Dorsolateral prefrontal cortex (tissue), 122 donors: ENCODE measurements at places on chromosomes 5 and 9.

GRCh38 chr5:172503925-172504700 is 49.8 kb upstream of the SH3PXD2B start:
- DNase-seq: no peak

DNA sequence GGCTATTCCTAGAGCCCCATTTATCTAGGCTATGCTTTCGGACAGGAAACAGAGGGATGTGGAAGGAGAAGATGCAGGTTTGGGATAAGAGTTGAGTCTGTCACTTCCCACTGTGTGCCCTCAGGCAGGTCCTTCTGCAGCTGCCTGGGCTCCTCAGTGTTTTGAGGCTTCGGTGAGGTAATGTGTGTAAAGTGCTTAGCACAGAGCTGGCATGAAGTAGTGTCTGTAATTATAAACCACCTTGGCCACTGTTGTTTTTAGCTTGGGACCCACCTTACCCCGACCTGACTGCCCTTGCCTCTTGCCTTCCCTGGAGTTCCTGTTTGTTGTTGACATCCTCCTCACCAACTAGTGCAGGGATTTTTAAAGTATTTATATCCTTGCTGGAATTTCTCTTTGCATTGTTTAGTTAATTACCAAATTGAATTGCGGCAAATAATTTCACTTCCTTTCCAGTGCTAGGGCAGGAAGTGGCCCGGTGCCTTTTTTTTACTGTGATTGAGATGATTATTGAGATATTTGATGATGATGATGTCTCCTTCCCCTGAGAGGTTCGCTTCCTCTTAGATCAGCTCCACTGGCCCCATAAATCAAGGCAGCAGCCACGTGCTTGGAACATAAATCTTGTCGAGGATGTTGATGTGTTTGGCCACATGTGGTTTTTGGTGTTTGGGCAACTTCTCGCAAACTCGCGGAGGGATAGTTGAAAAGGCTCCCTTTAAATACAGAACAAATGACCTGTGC is 38.3 kb upstream of the DAB2IP start:
- no peak for DNase-seq

- no peak for DNase-seq
These were observed 3.5 kb downstream of the PDLIM7 start for GRCh38 chr5:177493795-177494345.

DNA sequence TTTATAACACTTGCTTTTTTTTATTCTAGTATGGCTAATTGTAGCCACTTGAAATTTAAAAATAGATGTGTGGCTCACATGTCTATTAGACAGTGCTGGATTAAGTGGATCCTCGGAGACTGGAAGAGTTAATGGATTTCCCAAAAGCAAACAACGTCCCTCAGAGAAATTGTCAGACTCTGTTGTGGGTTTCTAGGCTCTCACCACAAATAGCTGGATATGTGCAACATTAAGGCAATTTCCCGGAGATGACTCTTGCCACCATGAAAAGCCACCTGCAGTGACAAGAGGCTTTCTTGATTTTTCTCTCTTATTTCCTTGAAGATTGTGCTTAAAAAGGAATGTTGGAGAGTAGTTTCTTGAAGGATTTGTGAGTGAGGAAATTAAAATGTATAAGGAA is 43.2 kb downstream of the TMEM167A start:
- DNase-seq: no peak

DNA sequence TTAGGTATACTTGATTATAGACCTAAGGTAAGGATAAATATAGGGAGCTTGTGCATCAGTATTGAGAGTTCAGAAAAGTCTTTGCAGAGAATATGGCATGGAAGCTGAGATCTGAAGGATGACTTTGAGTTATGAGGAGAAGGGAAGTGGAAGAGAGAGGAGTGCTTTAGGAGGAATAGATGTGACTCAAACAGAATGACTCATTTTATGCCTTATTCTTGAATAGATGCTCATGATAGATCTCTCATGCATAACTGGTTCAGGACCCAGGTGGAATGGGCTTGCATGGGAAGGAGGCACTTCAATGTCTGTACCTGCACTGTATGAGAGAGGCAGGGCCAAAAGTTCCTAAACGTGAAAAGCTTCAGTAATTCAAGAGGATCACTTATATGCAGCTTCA is 103.3 kb downstream of the CWC27 start:
- no peak for DNase-seq

- no peak for DNase-seq
These were observed 17.2 kb downstream of the FBXW11 start for GRCh38 chr5:171989276-171989675.

DNA sequence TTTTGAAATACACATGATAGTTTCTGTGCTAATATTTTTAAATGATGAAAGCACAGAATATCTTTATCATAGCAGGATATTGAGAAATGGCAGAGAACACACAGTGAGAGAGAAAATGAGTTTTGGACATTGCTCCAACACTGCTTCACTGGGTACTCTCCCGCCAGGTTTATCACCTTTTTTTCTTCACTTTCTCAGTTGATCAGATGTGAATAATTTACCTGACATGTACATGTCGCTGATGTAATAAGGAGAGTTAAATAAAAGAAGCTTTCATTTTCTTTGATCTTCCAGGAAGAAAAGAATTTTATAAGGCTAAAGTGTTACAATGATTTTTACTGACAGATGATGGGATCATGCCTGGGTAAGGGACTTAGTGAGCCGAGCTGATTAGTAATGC is 134.5 kb downstream of the ALDH1A1 start:
- DNase-seq: no peak

DNA sequence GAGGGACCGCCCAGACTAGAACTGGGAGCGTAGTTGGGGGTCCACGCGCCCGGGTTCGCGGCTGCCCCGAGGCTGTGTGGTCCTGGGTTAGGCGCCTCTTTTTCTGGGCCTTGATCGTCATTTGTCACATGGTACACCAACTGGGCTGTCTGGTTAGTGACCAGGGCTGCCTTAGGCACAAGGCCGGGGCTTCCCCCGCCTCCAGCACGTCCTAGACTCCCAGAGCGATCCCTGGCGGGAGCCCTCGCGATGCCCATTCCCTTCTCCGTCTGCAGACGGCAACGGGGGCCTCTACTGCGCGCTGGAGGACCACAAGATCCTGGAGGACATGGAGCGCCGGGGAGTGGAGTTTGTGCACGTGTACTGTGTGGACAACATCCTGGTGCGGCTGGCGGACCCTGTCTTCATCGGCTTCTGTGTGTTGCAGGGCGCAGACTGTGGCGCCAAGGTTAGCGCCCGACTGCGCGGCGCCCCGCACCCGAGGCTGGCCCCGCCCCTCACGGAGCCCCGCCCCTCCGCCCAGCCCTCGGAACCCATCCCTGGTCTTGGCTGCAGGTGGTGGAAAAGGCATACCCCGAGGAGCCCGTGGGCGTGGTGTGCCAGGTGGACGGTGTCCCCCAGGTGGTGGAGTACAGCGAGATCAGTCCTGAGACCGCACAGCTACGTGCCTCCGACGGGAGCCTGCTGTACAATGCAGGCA is 1.5 kb downstream of the UAP1L1 start:
- DNase-seq: no peak

GRCh38 chr9:88420227-88420626 is 32.0 kb downstream of the SPIN1 start:
- no peak for DNase-seq

GRCh38 chr5:133464013-133464412 is 148.3 kb downstream of the FSTL4 start:
- no peak for DNase-seq

GRCh38 chr9:114218264-114219120 is 63.2 kb downstream of the COL27A1 start:
- no peak for DNase-seq

GRCh38 chr9:99392986-99393385 is 170.9 kb downstream of the SEC61B start:
- DNase-seq: no peak

DNA sequence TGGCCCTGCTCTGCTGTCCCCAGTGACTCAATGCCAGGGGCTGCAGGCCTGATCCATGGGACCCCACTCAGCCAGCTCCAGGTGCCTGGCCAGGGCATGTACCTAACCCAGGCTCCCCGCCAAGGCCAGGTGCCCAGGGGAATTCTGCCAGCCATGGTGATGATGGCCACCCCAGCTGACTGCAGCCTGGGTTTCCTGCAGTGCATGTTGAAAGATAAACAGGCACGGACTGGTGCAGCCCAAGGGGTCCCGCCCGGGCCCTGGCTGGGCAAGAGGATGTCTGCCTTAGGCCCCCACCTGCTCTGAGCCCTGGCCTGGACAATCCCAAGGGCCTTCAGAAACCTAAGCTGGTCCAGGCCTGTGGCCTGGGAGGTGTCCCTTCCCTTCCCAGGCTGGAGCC is 1.2 kb downstream of the ABCA2 start:
- no peak for DNase-seq

- DNase-seq: no peak
These were observed 32.9 kb downstream of the FGD3 start for GRCh38 chr9:92980085-92980745.

DNA sequence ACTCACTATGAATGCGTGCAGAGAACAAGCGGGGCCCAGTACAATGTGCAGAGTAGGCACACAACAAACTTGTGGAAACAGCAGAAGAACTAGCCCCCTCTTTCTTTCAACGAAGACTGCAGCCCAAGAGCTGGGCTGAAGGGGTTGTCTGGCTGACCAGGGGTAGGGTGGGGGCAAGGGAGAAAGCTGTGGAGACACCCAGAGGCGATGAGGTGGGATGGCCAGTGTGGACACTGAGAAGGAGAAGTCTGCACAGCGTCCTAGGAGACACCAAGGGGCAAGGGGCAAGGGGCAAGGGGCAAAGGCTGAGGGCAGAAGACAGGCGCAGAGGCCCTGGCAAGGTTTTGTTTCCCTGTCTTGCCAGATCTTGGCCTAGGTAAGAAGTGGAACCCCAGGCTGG is 62.3 kb downstream of the LIFR start:
- no peak for DNase-seq

DNA sequence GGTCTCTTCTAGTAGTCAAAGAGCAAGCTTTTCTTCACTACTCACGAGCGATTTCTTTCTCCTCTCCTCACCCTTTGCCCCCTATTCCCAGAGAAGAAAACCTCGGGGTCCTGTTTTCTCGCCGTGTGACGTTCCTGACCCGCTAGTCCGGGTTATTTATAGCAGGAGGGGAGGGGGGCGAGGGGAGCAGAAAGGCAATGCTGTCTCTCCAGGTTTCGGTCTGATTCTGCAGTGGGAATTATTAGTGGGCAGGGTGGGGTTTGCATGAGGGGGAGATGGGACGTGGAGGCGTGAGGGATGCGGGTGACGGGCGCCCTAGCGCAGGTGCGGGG is 847 bp upstream of the GABRB2 start:
- no peak for DNase-seq

DNA sequence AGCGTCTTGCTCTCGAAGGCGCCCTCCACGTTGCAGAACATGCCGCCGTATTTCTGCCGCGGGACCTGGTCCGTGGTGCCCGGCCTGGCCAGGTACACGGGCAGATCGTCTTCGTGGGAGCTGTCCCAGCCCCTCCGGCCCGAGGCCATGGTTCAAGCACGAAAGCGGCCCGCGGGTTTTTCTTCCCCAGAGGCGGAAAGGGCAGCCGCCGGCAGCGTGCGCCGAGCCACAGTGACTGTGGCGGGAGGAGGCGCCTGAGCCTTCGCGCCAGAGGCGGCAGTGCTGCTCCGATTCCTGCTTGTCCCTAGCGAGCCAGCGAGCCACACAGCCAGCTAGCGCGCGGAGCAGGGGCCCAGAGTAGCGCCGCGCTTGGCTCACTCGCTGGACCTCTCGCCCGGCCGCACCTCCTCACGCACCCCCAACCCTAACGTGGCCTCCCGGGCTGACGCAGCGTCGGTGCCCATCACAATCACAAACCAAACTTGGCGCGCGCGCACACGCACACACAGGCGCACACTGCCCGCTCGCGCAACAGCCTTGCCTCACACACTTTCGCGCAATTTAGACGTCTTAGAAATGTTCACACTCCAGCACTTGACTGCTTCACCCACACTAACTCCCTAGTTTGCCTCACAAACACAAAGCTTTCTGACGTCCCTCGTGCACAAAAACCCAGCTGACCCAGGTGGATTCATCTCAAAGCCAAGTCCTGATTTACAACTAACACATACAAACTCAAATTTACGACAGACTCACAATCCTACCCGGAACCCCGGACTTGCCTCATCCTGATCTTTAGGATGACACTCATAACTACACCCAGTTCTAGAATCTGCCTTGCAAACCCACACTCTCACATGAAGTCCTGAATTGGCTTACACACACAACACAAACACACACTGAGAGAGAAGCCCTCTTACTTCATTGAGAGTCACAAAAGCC is at the start of gene DPYSL3:
DPYSL3 (minus strand) TSS at position 359 of the 942 bp plus-strand sequence; CDS start at position 149, 210 bp downstream.
- peak; percentile 25 for DNase-seq

- no peak for DNase-seq
These were observed 33.9 kb downstream of the SH3TC2 start for GRCh38 chr5:149028984-149029383.

- DNase-seq: no peak
These were observed 47.4 kb upstream of the SLC2A8 start for GRCh38 chr9:127349483-127350113.

- no peak for DNase-seq
These were observed 11.7 kb upstream of the DENND1A start for GRCh38 chr9:123941524-123942070.

GRCh38 chr5:135030123-135030955 is 3.7 kb downstream of the PITX1 start:
- DNase-seq: no peak

DNA sequence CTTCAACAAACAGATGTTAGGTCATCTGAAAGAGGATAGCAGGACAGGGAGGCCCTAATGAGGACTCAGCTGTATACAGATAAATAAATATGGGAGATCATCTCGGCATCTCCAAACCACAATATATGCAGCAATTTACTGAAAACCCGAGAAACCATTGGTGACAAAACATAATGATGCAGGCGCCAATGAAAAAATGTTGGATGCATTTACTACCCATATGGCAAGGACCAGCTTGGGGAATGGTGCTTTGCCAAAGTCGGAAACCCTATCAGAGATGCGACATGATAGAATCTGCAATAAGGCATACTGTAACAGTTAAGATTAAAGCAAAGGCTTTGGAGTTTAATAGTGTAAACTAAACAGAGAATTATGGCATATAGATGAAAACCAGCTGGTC is 92.0 kb downstream of the SNCAIP start:
- DNase-seq: no peak

- DNase-seq: no peak
These were observed 28.8 kb upstream of the TLE4 start for GRCh38 chr9:79542735-79543620.

- no peak for DNase-seq
These were observed 27.8 kb upstream of the LVRN start for GRCh38 chr5:115934388-115934974.

DNA sequence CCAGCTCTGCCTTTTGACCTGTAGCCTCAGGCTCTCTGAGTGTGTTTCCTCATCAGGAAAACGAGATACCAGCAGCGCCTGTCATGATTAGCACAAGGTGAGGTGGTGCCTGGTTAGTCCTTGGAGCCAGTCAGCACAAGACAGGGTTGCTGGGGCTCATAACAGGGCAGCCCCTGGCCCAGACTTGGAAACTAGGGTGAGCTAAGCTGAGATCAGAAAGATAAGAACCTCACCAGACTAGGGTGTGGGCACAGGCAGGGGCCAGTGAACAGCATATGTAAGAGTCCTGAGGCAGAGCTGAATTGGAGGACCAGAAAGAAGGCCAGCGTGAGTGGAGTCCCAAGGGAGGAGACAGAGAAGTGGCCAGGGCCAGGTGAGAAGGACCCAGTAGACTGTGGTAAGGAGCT is 42.7 kb upstream of the FUBP3 start:
- DNase-seq: no peak
